Fibroblast of lung (primary cell): ENCODE measurements at places on chromosomes 6 and 20. TPM values are rescaled to one million over a fixed set of nuclear protein-coding genes. Genes with fewer than 3 reads are reported as not detected.

DNA sequence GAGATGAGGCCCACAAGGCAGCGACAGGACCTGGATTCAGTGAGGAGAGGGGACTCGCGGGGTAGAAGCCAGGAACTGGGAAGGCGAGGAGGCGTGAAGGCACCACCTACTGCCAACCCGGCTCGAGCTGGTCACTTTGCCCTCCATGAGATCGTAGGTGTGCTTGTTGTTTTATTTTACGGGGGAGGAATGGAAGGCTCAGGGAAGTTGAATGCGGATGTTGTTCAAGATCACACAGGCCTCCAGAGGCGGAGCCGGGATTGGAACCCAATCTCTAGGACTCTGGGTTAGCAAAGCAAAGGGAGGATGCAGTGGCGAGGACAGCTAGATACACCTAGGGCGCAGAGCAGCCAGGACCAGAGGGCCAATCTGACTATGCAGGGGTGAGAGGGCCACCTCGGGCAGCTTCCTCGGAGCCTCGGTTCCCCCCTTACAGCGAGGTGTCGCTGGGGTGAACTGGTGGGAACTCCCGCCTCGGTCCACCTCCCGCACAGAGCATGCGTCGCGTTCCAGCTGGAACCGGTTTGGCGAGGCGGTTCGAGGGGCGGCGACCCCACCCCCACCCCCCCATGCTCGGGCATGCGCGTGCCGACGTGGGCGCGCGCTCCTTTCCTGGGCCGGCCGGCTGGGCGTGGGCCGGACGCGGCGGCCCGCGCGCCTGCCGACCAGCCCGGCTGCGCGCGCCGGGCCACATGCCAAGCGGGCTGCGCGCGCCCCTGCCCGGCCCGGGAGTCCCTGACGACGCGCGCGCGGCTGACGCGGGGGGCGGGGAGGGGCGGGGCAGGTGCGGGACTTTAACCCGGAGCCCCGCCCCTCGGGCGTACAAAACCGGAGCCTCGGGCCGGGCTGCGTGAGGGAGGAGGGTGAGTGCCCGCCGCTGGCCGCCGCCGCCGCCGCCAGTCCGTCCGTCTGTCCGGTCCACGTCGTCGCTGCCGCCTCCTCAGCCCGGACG, 80.4 kb upstream of the MYL9 start:
- DNase-seq, result peak; percentile 82

- no peak for DNase-seq
Measured at GRCh38 chr20:5184684-5185083, 57.9 kb downstream of the CDS2 start.

FHL5 gene
- not detected in 2 replicates for total RNA-seq

- DNase-seq, result no peak
Measured at GRCh38 chr6:33029328-33030184, 20.2 kb upstream of the HLA-DOA start.

- DNase-seq, result no peak
Measured at GRCh38 chr6:106059331-106059730, 26.8 kb upstream of the PRDM1 start.

PRL gene
- total RNA-seq, result not detected in 2 replicates

GRCh38 chr6:80641591-80641990, 535.1 kb downstream of the BCKDHB start:
- peak; percentile 55 for DNase-seq

DNA sequence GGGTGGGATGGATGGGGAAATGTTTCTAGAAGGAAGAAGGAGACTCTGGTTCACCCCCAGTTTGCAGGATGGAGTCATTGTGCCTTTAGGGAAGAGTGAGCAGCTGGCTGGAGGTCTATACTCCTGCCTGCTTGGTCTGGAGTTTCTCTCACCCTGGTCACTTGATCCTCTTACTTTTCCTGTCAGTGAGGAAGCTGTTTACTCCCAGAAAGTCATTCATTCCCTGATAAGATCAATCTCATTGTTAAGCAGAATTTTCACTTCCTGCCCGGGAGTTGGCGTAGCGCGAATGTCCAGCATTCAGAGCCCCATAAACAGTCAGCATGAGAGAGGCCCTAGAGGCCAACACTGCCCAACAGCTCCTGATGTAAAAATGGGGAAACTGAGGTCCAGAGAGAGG, 70.4 kb upstream of the SIRPA start:
- no peak for DNase-seq

DNA sequence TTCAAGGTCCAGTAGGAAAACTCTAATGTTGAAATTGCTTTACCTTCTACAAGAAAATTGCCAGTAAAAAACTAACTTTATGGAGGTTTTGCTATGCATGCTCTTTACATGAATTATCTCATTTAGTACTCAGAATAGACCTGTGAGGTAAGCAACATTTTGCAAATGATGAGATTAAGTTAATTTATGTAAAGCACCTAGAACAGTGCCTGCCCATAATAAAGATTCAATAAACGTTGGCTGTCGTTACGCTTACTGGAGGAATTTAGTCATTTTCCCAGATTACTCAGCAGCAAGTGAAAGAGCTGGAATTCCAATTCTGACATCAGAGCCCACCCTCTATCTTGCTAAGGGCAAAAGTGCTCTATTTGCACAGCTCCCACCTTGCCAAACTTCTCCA, 69.4 kb upstream of the ARID1B start:
- peak; percentile 38 for DNase-seq

GRCh38 chr6:29516108-29516507, 28.4 kb upstream of the MAS1L start:
- peak; percentile 5 for DNase-seq

DNA sequence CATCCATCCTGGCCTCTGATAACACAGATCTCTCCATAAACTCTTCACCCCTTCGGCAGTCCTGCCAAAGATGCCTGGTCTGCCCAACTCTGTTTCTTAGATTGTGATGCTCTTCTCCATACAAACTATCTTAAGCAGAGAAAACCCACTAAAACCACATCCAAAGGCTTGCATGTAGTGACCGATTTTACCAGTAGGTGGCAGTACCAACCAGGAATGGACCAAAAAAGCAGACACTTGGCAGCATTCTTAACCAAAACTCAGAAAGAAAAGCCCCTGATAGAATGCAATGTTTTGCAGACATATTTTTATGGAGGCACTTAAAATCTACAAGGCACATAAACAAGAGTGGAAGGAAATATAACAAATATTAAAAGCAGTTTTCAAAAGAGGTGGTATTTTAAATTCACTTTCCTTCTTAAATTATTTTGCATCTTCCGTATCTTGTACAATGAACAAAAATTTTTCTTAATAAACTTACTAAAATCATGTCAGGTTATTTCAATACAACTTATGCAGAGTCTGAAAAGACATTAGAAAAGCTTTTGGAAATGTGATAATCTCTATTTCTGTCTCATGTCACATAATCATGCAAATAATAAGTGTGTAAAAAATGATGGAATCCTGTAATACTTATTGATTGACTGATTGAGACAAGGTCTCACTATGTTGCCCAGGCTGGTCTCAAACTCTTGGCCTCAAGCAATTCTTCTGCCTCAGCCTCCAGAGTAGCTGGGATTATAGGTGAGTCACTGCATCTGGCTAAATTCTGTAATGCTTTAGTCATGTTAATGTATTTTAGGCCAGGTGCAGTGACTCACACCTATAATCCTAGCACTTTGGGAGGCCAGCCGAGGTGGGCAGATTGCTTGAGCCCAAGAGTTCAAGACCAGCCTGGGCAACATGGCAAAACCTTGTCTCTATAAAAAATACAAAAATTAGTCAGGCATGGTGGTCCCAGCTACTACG, 29.4 kb downstream of the LRP11 start:
- DNase-seq, result peak; percentile 64

GRCh38 chr6:126300126-126300525, 39.8 kb upstream of the CENPW start:
- DNase-seq, result no peak

DNA sequence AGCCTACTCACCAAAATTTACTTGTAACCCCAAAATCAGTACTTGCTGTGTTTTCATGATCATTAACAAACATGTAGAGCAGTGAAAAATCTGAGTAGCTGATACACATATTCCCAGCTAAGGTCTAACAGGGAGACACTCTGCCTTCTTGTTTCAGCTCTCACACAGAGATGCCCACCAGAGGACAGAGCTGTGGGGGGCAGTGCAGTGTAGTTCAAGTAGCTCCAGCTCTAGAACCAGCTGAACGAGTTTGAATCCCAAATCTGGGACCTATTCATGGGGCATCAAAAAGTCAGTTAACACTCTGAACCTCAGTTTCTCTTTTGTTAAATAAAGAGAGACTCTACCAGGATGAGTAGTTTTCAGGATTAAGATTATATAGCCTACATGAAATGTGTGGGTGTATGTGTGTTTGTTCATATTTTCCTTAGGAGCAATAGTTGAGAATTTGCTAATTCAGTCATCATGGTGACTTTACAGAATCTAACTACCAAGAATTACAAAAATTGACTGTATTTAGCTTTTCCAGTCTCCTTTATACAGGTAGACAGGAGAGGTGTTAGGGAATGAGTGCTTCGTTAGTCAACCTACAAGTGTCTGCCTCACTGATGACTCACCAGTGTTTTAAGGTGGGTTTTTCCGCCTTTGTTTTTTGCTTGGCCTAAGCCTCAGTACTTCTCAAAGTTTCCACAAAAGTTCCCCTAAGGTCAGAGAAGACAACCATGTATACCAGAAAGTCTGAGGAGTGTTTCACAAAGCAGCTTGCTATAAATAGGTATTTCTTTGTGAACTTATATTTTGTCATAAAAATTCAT, 164.0 kb upstream of the RUNX2 start:
- peak; percentile 66 for DNase-seq

DNA sequence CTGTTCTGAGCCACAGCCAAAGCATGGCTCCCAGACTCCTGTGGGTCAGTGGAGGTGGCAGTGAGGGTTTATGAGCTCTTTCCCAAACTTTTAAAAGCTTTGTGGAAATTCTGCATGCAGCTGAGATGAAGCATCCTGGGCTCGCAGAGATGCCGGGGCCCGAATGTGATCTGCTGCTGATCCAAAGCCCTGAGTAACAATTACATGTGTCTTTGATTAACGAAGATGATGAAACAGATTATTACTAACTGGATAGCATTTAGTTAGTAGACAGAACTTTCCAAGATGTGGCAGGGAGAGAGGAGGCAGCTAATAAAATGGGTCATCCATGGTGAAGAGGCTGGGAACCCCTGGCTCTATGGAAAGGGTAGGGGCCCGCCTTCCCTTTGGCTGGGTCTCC, 43.9 kb upstream of the MDFI start:
- no peak for DNase-seq

ADTRP gene
- total RNA-seq, result 1.3 and 1.7 TPM in 2 replicates

TCF21 gene
- 8.2 and 11.1 TPM in 2 replicates for total RNA-seq

GRCh38 chr6:138757136-138757535, 16.4 kb upstream of the CCDC28A start:
- peak; percentile 12 for DNase-seq

DNA sequence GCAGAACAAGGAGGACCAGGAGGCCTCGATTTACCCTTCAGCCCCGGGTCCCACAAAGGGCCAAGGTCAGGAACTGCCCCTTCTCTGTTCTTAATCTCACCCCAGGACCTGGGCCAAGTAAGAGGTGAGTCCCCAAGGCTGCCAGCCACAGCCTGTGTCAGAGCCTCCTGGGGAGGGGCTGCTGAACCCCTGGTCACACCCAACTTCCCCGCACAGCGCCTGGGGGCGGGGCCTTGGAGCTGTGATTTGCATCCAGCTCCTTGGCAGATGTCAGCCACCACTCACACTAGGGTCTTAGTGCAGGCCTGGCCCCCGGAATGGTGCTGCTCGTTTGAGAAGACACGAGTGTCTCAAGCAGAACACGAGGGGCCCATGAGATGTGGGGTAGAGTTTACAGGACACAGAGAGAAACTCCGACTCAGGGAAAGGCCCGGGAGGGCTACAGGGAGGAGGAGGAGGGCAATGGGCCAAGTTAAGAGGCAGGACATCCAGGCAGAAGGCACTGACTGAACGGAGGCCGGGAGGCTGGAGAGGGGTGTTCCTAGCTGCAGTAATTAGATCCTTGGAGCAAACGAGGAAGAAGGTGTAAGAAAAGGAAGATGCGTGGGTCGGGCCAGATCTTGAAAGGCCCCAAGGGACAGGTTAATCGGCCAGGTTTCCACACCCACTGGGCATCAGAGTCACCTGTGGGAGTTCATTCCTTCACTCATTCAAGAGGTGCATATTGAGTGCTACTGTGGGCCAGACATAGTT, 26.9 kb downstream of the ZBP1 start:
- DNase-seq, result no peak

DNA sequence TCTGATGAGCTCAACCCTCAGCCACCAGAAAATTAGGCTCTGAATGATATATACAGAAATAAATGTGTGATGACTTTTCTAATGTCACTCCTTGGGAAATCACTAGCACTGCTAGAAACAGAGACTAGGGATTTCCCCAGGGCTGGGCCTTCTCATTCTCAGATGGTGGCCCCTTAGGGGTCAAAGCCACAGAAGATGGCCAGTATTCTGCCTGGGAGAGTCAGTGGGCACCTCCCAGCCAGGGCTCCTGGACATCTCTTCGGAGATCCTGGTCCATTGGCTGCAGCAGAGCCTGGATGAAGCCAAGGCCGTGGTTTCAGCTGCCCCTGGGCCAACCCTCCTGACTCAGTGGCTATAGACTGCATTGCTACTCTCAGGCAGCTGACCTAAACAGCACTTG, 276.9 kb upstream of the SUPT3H start:
- no peak for DNase-seq

DNA sequence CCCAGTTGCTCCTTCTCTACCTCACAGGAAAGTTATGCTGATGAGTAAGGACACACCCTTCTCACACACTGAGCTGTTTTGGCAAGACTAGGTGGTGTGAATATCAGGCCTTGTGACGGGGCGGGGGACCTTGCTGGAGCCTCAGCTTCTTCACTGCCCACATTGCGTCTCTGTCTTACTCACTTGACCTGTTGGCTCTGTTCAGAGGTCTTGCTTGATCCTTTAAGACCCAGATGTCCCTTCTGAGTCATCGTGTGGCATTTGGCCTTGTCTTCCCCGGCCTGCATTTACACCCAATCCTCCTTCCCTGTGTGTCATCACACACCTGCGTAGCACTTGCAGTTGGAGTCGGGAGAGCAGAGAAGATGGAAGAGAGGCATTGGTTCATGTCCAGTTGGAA, 8.3 kb upstream of the PRND start:
- peak; percentile 63 for DNase-seq

ADGRG6 gene
- total RNA-seq, result 30.0 and 49.9 TPM in 2 replicates

- DNase-seq, result no peak
Measured at GRCh38 chr6:11731423-11731822, 47.2 kb downstream of the ADTRP start.

- DNase-seq, result no peak
Measured at GRCh38 chr6:74656453-74656852, 549.4 kb downstream of the COL12A1 start.

HRH3 gene
- not detected in 2 replicates for total RNA-seq

DNA sequence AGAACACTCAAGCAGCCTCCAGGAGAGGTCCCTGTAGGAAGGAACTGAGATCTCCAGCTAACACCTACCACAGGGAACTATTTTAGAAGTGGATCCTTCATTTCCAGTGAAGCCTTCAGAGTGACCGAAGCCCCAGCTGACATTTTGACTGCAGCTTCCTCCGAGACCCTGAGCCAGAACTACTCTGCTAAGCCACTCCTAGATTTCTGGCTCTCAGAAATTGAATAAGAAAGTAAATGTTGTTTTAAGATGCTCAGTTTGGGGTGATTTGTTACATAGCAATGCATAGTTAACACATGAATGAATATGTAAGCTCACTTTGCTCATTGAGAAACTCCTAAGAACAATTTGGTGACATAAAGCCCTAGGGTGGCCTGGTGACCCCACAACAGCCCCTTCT, 5.5 kb downstream of the TULP1 start:
- no peak for DNase-seq

- DNase-seq, result no peak
Measured at GRCh38 chr6:39321761-39322160, 741 bp downstream of the KCNK16 start.

GRCh38 chr6:84417260-84417659, 189.8 kb upstream of the CEP162 start:
- peak; percentile 58 for DNase-seq
